ENCODE measurements at places on chromosomes 11 and 22.

GRCh38 chr11:46200537-46201281, 76.8 kb upstream of the CREB3L1 start:
- no peak for DNase-seq

GRCh38 chr22:45535290-45535689, 32.6 kb downstream of the FBLN1 start:
- DNase-seq: no peak

GRCh38 chr11:101158119-101158518, 28.5 kb upstream of the PGR start:
- no peak for DNase-seq

- no peak for DNase-seq
Measured at GRCh38 chr11:70255477-70256116, 14.9 kb upstream of the PPFIA1 start.

DNA sequence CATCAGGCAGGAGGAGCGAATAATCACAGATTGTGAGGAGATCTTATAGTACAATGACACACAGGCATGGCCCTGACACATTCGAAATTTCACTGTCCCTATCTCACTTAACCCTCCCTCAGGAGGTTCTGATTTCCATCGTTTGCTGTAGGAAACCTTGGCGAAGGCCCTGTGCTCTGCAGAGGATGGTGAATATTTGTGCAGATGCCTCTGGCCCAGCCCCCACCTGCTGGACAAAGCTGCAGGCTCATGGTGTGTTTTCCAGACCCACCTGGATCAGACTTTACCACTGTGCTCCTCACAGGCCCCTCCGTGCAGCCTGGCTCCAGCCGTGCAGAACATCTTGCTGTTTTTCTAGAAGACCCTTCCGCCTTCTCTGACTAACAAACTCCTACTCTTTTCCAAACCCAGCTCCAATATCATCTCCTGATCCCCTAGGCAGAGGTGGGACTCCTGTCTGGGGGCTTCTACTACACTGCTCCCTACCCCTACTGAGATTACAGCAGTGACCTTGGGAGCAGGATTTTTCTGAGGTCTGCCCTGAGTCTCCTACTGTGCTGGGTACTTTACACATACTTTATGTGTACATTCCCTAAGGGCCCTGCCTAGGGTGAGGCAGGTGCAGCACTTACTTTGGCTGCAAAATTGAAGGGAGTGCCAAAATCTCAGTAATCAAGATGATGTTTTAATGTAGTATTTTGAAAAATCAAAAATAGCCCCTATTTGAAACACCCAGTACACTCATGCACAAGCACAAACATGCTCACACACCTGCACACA, 412.7 kb downstream of the SOX6 start:
- no peak for DNase-seq

- no peak for DNase-seq
Measured at GRCh38 chr22:26174280-26174679, 5.0 kb downstream of the SEZ6L start.

DNA sequence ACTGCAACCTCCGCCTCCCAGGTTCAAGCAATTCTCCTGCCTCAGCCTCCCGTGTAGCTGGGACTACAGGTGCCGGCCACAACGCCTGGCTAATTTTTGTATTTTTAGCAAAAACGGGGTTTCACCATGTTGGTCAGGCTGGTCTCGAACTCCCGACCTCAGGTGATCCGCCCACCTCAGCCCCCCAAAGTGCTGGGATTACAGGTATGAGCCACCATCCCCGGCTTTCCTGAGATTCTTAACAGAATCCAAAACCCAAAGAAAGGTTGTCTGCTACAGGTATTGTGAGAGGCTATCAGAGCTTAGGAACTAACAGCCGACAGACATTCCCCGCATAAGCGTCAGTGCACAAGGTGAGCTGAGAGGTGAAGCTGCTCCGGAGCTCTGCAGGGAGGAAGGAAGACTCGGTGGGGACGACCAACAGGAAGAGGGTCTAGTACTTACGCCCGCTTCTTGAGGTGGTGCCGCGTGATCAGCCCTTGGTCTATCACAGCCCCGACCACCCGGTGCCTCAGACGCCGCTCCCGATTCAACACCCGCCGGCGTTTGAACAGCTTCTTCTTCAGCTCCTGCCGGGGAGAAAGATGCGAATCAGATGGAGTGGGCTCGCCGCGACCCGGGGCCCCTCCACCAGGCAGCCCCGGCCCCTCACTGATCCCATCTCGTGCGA, 470 bp downstream of the C11orf98 start:
- peak; percentile 68 for DNase-seq

DNA sequence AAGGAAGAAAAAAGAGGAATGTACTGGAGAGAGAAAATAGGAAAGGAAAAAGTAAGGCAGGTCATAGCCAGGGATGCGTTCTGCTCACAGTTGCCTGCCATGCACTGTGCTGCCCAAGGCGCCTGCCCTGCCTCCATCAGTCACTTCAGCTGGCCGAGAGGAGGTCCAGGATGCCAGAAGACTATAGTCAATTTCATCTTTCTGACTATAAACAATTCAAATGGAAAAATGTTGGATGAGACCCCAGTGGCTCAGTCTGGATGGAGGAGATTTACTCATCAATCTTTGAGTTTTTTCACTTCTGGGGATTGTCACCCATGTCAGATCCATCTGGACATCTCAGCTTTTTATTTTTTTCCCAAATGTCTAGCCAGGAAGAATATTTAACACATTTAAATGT, 36.7 kb upstream of the CLMP start:
- DNase-seq: no peak

DNA sequence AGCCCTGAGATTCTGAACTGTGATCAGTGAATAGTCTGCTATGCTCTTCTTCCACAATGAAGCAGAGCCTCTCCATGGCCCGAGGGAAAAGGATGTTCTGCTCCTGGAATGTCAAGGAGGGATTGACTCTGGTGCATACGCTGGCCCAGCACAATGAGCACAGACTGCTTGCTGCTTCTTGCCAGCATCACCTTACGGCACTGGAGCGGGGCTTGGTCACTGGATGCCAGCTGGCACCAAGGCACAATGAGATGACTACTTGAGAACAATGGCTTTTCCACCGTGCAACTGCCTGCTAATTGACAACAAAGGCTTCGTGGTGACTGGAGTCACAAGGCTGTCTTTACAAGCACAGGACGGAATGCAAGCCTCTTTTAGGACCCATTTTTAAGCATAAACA, 139.2 kb downstream of the DSCAML1 start:
- no peak for DNase-seq

DNA sequence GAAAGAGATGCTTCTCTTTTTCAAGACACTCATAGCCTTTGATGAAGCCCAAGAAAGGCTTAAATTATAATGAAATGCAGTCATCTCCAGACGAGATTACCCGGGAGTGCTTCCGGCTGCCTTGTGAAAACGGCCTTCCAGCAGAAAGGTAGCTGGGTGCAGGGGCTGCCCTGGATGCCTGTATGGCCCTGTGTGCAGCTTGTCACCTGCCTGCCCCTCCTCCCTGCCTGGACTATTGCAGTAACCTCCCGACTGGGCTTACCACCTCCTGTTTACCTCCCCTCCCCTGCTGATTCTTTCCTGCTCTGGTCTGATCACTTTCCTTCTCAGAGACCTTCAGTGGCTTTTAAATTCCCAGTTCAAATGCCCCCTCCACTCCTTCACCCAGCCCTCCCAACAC, 126.4 kb upstream of the SYT13 start:
- DNase-seq: no peak

DNA sequence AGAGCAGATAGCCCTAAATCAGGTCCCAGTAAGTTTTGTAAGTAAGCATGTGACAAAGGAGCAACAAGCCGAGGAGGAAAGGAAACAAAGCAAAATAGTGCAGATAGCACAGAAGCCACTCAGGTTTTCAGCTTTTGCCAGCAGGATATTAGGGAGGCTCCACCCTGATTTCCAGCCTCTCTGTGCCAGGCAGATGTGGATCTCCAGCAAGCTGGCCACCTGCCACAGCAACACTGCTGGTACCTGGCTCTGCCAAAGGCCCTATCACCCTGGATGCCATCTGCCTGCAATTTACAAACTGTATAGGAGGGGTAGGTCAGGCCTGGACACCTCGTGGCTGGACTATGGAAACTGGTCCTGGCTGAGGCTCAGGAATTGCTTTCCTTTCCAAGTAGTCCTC, 12.2 kb upstream of the NNMT start:
- DNase-seq: no peak

DNA sequence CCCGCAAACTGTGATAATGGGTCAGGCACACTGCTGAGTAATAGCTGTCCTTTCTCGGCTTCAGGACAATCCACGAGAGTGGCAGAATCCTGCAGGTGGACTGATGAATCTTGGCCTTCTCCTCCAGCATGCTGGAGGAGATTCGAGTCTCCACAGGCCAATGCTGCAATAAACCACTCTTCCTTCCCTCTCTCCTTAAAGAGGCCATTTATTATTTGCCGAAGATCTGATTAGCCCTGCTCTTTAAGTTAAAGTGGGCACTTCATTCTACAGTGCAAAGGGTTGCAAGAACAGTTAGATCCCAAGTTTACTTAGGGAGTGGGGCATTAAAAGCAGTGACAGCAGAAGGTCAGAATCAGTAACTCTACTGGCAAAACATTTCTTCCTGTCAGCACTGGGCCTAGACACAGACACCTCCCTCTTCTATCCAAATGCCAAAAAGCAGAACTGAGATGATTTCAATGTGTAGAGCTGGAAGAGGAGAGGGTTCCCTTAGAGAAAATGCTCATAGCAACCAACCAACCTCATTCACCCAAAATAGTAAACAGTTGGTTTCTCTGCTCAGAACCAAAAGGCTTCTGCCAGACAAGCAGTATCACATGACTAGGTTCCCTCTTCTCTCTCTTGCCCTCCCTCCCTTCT, 121.7 kb downstream of the SGSM3 start:
- DNase-seq: no peak

GRCh38 chr22:49431551-49431950, 396.1 kb downstream of the BRD1 start:
- DNase-seq: no peak

DNA sequence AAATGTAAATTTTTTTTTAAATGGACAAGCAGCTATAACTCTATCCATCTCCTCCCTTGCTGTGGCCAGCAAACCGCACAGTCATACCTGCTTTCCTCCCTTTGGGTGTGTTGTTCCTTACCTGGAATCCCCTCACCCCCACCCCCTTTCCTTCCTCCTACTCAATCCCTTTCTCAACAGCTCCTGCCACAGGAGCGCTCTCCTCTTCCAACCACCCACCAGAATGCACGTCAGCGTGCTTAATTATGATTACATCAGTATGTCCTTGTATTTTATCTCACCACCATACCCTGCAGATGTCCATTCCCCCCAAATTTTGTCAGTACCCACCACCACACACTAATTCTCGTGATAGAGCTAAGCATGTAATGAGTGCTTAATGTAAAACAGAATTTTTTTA, 60.9 kb upstream of the LMO2 start:
- DNase-seq: no peak

DNA sequence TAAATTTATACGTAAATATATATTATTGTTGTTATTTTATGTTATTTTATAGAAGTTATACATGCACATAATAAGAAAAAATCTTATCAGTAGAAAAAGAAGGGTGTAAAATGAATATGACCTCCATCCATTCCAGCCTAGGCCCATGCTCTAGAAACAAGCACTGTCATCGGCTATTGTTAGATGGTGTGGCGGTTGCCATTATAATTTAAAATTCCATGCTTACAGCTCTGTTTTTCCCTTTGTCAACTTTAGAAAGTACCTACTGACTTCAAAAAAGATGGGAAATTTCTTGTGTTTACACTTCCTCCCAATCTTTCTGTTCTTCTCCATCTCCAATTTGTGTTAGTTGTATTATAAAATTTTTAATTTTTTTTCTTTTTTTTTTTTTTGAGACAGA, 61.9 kb upstream of the RDX start:
- DNase-seq: no peak

GRCh38 chr11:83002053-83002452, 69.6 kb downstream of the RAB30 start:
- peak; percentile 42 for DNase-seq

All from stimulated activated CD4-positive, alpha-beta T cell treated with anti-CD3 and anti-CD28 coated beads, Interleukin-15, amount 100 ng/mL, for 24 hours (primary cell).